ENCODE measurements at places on chromosomes 4 and X. TPM values are rescaled to one million over a fixed set of nuclear protein-coding genes. Genes with fewer than 3 reads are reported as not detected.

CSTF2 gene
- 3.6 TPM for polyA plus RNA-seq

DNA sequence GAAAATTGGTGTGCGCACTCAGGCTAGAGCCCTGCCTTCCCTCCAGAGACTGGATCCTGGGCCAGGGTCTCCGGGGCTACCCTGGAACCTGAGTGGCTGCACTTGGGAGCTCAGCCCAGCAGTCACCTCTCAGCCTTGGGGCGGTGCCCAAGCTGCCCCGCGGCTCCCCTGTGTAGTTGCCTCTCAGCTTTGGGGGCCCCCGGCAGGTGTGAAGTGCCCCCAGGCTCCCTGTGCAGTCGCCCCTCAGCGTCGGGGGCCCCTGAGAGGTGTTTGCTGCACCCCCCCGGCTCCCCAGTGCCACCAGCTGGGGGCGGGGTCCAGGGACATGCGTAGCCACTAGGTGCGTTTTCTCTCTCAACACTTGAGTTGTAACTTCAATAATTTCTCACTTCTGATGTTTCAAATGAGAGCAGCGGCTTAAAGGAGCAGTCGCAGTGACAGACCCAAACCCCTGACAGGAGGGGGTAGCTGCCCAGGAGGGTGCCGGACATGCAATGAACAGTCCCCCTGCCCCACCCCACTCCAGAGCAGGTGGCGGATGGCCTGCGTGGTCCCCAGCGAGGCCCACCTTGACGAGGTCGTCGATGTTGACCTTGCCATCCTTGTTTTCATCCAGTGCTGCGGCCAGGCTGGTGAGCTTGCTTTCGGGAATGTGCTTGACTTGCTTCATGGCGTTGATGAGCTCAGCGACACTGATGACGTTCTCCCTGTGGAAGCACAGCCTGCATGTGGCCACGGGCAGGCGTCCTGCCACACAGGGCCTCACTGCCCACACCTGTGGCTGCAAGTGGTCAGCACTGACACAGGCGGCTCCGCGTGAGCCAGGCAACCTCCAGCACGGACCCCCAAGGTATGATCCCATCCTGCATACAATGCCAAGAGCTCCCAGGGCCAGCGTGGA lies 22.3 kb downstream of the FGFR3 start:
- no peaks in the 10 kb centered on the region for H3K4me1 ChIP-seq
- no peaks in the 10 kb centered on the region for H3K27me3 ChIP-seq
- H3K4me3 ChIP-seq = no peak overlapping the region
- no peak for DNase-seq
- H3K36me3 ChIP-seq = peaks cover 72% of the 10 kb centered on the region
- H3K27ac ChIP-seq = no peak overlapping the region

DNA sequence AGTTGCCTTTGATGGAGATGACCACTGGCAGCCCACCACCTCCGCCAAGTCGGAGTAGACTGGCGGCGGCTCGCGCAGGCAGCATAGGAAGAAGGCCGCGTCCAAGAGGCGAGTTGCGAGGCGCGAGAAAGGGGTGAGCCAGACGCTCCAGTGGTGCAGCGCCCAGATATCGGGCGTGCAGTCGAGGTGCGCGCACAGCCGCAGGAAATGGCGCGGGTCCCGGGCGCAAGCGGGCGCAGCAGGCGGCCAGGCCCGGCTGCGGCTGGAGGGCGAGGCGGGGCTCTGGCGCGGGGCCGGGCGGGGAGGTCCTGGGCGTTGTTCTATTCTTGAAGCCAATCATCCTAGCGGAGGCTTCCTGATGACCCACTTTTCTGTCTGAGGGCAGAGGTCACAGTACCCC lies 13.2 kb upstream of the PGRMC1 start:
- no peaks in the 10 kb centered on the region for H3K36me3 ChIP-seq
- no peak for DNase-seq
- H3K27ac ChIP-seq = no peak overlapping the region
- H3K27me3 ChIP-seq = peaks cover 4% of the 10 kb centered on the region

DNA sequence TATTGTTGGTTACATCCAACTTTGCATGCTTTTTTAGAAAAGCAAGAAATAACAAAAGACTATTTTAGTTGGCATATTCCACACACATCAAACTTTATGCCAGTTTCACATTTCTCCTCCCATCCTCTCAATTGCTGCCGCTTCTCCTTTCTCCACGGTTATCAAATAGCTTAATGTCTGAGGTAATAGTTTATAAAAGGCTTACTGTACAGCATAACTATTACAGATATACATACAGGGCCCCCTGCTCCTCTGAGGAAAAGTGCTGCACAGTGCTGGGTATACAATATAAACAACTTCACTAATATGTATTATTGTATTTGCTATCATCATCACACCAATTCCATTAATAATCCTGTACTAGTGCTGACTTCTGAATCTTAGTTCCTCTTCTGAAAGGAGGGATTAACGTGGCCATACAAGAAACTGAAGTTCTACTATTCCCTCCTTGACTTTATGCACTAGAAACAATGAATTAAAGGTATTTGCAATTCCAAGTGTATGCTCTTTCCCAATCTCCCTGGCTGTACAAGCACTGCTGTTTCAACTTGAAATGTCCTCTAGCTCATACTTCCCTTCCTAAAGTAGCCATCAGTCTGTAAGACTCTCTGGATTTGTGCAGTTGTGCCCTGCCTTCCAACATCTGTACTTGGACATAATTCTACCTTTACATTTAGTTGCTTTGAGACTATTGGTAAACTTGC lies 2.5 kb downstream of the CCNI start:
- H3K4me1 ChIP-seq = peaks cover 6% of the 10 kb centered on the region
- no peaks in the 10 kb centered on the region for H3K27me3 ChIP-seq
- DNase-seq = no peak
- H3K36me3 ChIP-seq = no peaks in the 10 kb centered on the region

HPSE gene
- polyA plus RNA-seq = 2.0 TPM

NLGN4X gene
- polyA plus RNA-seq = 0.16 TPM

DNA sequence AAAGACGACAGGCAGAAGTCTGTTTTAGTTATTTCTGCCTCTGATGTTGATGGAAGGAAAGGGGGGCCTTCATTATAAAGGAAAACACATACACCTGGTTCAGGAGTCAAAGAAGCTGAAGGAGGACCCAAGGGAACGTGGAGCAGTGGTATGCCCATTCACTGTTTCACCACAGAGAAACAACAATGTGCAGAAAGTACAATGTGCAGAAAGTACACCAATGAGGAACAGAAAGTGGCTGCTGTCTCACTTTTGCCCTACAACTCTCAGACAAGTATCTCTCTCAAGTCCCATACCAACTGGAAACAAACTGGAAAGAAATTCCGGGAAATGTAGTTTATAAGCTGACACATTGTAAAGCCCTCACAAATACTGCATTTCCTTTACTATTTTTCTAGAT lies 564.5 kb downstream of the TRAM1L1 start:
- no peaks in the 10 kb centered on the region for H3K4me1 ChIP-seq
- no peaks in the 10 kb centered on the region for H3K36me3 ChIP-seq
- DNase-seq = no peak
- no peak overlapping the region for H3K27ac ChIP-seq

MTTP gene
- 0.16 TPM for polyA plus RNA-seq

GRCh38 chr4:15148691-15149090 lies 146.4 kb downstream of the CPEB2 start:
- H3K36me3 ChIP-seq = no peaks in the 10 kb centered on the region
- DNase-seq = no peak
- H3K4me1 ChIP-seq = peaks cover 12% of the 10 kb centered on the region

DNA sequence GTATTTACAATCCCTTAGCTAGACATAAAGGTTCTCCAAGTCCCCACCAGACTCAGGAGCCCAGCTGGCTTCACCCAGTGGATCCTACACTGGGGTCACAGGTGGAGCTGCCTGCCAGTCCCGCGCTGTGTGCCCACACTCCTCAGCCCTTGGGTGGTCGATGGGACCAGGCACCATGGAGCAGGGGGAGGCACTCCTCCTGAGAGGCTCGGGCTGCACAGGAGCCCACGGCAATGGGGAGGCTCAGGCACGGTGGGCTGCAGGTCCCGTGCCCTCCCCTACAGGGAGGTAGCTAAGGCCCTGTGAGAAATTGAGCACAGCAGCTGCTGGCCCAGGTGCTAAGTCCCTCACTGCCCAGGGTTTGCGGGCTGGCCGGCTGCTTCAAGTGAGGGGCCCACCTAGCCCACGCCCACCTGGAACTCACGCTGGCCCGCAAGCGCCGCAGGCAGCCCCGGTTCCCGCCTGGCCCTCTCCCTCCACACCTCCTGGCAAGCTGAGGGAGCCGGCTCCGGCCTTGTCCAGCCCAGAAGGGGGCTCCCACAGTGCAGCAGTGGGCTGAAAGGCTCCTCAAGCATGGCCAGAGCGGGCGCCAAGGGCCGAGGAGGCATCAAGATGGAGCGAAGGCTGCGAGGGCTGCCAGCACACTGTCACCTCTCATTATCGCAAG lies 113.9 kb downstream of the PRDM5 start:
- no peak overlapping the region for H3K27ac ChIP-seq
- no peaks in the 10 kb centered on the region for H3K4me1 ChIP-seq
- no peak overlapping the region for H3K4me3 ChIP-seq
- H3K36me3 ChIP-seq = no peaks in the 10 kb centered on the region

SPANXC gene
- not detected for polyA plus RNA-seq

DNA sequence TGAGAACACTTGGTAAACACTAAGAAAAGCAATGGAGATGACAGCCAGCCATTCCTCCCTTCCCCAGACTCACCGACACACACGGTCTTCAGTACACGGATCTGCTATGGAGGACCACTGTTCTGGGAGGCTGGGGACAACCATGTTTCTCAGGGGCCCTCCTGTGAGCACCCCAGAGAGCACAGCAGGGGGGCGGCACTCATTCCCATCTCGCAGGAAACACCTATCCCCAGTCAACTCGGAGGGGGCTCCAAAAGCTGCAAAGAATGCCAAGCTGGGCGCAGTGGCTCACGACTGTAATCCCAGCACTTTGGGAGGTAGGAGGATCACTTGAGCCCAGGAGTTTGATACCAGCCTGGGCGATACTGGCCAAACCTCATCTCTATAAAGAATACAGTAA lies 172.1 kb downstream of the AFAP1 start:
- DNase-seq = no peak
- no peaks in the 10 kb centered on the region for H3K27me3 ChIP-seq
- H3K4me1 ChIP-seq = no peaks in the 10 kb centered on the region
- H3K36me3 ChIP-seq = no peaks in the 10 kb centered on the region
- no peak overlapping the region for H3K4me3 ChIP-seq

GRCh38 chr4:25826074-25826752 lies 36.6 kb downstream of the SEL1L3 start:
- no peaks in the 10 kb centered on the region for H3K36me3 ChIP-seq
- no peaks in the 10 kb centered on the region for H3K27me3 ChIP-seq
- H3K4me3 ChIP-seq = no peak overlapping the region
- H3K4me1 ChIP-seq = peaks cover 8% of the 10 kb centered on the region
- DNase-seq = no peak

GRCh38 chr4:4639370-4639769 lies 97.5 kb upstream of the STX18 start:
- H3K4me1 ChIP-seq = no peaks in the 10 kb centered on the region
- H3K36me3 ChIP-seq = no peaks in the 10 kb centered on the region
- no peak overlapping the region for H3K27ac ChIP-seq

GRCh38 chr4:66564901-66565651 lies 894.8 kb upstream of the EPHA5 start:
- no peaks in the 10 kb centered on the region for H3K36me3 ChIP-seq
- H3K4me1 ChIP-seq = no peaks in the 10 kb centered on the region
- H3K27ac ChIP-seq = no peak overlapping the region
- no peak overlapping the region for H3K4me3 ChIP-seq
- no peaks in the 10 kb centered on the region for H3K27me3 ChIP-seq

DNA sequence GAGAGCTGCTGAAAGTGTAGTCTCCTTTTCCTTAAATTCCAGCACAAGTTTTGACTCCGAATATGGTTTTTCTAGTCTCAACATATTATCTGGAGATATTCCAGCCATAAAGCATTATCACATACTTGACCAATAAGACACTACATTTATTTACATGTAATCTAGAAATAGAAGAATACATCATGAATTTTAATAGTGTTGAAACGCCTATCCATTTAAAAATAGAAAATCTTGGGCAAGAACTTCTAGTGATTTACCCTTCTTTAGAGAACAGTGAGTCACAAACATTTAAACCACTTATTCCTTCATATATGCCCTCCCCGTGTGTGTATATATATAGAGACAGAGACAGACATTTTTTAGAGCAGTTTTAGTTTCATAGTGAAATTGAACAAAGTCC lies 161.5 kb downstream of the SOWAHB start:
- no peak for DNase-seq
- H3K27ac ChIP-seq = no peak overlapping the region
- H3K4me3 ChIP-seq = no peak overlapping the region
- no peaks in the 10 kb centered on the region for H3K36me3 ChIP-seq
- no peaks in the 10 kb centered on the region for H3K27me3 ChIP-seq

PPP1R2C gene
- polyA plus RNA-seq = not detected

- H3K36me3 ChIP-seq = no peaks in the 10 kb centered on the region
- no peak overlapping the region for H3K27ac ChIP-seq
- H3K4me3 ChIP-seq = no peak overlapping the region
- no peaks in the 10 kb centered on the region for H3K27me3 ChIP-seq
- no peak for DNase-seq
Measured at GRCh38 chr4:19164334-19164733, 1087.4 kb upstream of the SLIT2 start.

DNA sequence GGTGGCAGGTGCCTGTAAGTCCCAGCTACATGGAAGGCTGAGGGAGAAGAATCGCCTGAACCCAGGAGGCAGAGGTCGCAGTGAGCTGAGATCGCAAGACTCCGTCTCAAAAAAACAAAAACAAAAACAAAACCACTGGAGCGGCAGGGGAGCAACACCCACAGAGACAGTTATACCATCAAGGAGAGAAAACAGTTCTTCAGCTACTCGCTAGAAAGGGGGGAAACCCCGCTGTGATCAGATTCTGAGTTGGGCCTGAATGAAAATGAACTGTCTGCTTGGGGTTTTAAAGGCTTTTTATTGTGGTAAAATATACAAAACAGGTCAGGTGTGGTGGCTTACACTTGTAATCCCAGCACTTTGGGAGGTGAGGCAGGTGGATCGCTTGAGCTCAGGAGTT lies 16.8 kb upstream of the IRAK1 start:
- DNase-seq = no peak
- no peaks in the 10 kb centered on the region for H3K36me3 ChIP-seq
- peaks cover 10% of the 10 kb centered on the region for H3K27me3 ChIP-seq
- H3K4me1 ChIP-seq = no peaks in the 10 kb centered on the region
- H3K4me3 ChIP-seq = no peak overlapping the region

MAGEB17 gene
- not detected for polyA plus RNA-seq

- H3K36me3 ChIP-seq = no peaks in the 10 kb centered on the region
- H3K4me3 ChIP-seq = no peak overlapping the region
- H3K4me1 ChIP-seq = no peaks in the 10 kb centered on the region
- DNase-seq = no peak
Measured at GRCh38 chrX:69215161-69215875, 50.1 kb upstream of the PJA1 start.

- no peaks in the 10 kb centered on the region for H3K4me1 ChIP-seq
- no peaks in the 10 kb centered on the region for H3K36me3 ChIP-seq
- peaks cover 3% of the 10 kb centered on the region for H3K27me3 ChIP-seq
- no peak for DNase-seq
Measured at GRCh38 chrX:111483881-111484280, 27.6 kb upstream of the SERTM2 start.

SLC30A9 gene
- polyA plus RNA-seq = 12.5 TPM

GRCh38 chr4:83075311-83076095 lies 39.0 kb downstream of the PLAC8 start:
- peak overlapping the region; percentile 59 for H3K27ac ChIP-seq
- H3K4me1 ChIP-seq = peaks cover 8% of the 10 kb centered on the region
- H3K36me3 ChIP-seq = no peaks in the 10 kb centered on the region
- no peaks in the 10 kb centered on the region for H3K27me3 ChIP-seq
- no peak overlapping the region for H3K4me3 ChIP-seq

- H3K4me3 ChIP-seq = no peak within 1 kb of the TSS
- peaks cover 13% of the 10 kb centered on the region for H3K27me3 ChIP-seq
- no peaks in the 10 kb centered on the region for H3K36me3 ChIP-seq
Measured at GRCh38 chr4:17781300-17782287, at the start of gene FAM184B. FAM184B (minus strand) TSS chr4:17781621; CDS start chr4:17781299, 322 bp downstream.

- no peaks in the 10 kb centered on the region for H3K4me1 ChIP-seq
- no peaks in the 10 kb centered on the region for H3K27me3 ChIP-seq
Measured at GRCh38 chr4:118783887-118784286, 52.0 kb downstream of the SEC24D start.

PCDH10 gene
- polyA plus RNA-seq = 0.84 TPM

NEIL3 gene
- not detected for polyA plus RNA-seq

All from adrenal gland (tissue), 19 donors.